Fibroblast of skin of abdomen (primary cell): ENCODE measurements at places on chromosomes 2 and 18.

- no peak for DNase-seq
Observed at GRCh38 chr2:172869861-172870260, 134.2 kb downstream of the RAPGEF4 start.

DNA sequence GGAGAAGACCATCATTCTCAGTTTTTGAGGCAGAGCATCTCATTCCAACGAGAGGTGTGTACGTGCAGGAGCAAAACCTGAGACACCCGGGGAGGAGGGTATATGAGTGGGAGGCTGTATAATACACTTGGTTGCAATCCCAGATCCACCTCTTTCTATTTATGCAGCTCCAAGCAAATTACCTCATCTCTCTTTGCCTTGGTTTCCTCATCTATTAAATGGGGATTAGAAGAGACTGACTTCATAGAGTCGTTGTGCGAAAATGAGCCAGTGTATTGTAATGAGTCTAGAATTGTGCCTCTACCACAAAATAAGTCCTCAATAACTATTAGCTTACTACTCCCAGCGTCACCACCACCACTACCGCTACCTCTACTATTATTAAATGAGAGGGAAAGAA, 40.1 kb downstream of the TGOLN2 start:
- DNase-seq = no peak

DNA sequence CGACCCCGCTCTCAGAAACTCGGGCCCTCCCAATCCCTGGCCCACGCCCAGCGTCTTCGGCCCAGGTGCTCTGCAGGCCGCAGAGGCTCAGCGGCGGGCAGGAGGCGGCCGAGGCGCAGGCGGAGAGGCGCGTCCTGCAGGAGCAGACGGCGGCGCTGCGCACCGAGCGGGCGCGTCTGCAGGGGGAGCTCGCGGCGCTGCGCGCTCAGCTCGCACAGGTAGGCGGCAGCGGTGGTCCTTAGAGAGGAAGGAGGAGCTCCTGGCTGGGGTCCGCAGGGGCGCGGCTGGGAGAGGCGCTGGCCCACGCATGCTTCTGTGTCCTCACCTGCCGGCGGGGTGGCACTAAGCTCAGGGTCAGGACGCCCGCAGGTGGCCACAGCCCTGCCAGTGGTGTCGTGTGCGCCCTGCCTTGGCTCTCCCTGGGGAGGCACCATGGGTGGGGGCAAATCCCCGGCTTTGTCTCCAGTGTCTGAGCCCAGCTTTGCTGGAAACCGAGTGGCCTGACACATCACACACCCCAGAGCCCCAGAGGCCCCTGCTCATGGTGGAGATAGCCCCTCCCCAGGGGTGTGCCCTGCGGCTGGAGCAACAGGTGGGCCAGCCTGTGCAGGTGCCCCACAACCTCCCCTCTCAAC, 14.9 kb upstream of the SNED1 start:
- peak; percentile 27 for DNase-seq

DNA sequence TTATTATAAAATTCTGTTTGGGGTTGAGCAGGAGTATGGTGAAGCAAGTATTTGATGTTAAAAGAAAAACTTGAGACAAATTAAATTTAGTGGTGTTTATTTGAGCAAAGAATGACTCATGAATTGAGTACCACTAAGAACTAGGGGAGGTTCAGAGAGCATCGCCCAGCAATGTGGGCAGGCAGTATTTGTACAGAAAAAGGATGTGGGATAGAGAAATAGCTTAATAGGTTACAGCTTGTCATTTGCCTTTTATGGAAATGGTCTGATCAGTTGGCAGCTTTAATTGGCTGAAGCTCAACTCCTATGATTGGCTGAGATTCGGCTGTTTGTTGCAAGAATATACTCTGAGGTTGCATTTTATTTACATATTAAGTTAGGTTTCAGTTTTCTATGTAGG, 68.2 kb downstream of the LRATD1 start:
- DNase-seq = peak; percentile 53

DNA sequence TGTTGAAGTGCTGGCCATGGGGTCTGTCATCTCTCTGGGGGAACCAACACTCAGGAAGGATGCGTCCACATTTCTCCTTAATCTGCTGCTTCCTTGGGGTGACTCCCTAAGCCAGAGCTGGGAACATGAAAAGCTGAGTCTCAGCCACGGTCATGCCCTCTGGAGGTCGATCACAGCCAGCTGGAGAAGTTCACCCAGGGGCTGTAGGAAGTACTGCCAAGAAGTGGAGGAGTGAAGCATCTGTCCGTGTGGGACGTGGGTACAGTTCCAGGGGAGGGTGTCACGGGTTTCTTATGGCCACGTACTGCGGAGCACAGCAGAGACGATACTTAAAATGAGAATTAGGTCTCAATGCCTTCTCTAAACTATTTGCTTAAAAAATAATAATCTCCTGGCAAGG, 42.4 kb upstream of the IGFBP2 start:
- DNase-seq = peak; percentile 14

GRCh38 chr2:176643646-176644045, 374.4 kb downstream of the MTX2 start:
- peak; percentile 69 for DNase-seq

DNA sequence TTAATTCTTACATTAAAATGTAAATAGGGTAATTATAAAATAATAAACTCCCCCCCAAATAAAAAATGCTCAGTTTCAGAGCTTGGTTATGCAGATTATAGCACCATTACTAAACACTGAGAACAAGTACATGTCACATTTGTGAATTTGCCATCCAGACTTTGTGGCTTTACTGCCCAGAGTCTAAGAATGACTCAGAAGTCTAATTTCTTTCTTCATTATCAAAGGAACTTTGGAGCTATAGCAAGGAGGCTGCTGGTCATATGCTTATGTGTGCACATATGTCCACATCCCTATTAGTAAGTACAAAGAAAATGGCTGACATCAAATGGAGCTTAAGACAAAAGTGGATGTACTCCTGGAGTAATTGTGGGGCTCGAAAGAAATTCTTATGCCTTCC, 248.5 kb upstream of the SESTD1 start:
- no peak for DNase-seq

- no peak for DNase-seq
Observed at GRCh38 chr2:7691961-7692656, 774.9 kb downstream of the RNF144A start.

DNA sequence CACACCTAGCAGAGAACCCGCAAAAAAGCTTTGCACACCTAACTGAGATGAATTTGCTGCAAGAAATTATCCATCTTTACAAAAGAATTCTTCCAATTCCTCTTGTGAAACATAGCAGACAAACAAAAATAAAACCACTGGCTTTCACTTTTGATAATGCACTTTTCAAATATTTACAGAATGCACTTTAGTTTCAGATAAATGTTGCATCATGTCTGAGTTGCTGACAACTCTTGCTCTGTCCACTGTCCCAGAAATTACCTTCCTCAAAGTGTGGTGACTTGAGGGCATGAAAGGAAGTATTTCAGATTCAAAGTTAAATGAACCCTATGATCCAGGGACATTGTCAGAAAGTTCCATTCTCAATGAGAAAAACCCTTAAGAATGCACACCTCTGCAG, 256.2 kb upstream of the PARD3B start:
- no peak for DNase-seq
